ENCODE measurements at places on chromosomes 7 and 10.
A peak's percentile ranks its signal among the peaks of the same experiment; 100 is the strongest.

DNA sequence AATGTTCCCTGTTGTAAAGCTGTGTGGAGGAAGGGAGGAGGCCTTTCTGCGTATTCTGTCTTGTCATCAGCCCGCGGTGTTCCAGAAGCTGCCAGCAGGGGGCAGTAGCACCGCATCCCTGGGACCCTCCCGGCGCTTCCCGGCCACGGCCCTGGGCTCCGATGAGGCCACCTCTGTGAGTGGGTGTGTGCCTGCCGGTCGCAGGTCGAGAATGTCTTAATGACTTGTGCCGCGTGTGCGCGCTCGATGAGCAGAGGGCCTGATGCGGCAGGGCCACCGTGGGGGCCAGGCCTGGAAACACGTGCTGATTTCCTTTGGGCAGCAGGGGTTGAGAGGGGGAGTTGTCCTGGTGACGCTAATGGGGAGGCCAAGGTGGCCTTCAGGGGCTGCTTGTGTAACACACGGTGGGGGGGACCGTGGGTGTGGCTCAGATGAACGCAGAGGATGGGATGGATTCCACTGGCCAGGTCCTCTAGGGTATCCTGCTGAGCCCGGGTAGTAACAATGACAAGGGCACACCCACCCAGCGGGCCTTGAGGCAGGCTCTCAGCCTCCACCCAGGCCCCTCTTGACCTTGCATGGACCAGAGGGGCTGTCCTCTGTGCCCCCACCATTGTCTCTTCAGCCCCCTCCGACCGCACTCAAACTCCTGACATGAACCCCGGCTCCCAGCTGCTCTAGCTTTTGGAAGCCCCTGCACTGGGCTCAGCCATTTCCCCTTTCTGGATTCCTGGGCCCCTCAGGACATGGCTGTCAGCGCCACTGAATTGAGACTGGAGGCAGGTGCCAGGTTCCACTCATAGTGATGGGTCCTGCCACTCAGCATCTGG, 135.9 kb upstream of the PODXL start:
- DNase-seq, result peak; percentile 52

- no peak for DNase-seq
These were observed 142.2 kb upstream of the SEMA3A start for GRCh38 chr7:84336766-84337165.

DNA sequence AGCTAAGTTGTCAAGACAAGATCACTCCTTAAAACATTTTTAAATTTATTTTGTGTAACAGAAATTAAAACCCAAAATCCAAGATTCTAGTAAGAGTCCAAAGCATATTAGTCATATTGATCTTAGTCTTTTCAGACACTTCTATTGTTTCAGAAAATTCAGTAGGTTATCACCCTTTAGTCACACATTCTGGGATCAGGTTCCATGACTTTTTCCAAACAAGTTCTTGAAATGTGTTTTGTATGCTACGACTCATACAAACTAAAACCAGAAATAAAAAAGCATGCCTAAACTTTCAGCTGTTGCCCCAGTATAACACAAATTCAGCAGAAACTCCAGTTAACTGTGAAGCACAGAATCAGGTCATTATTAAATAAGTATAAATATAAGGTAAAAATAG, 10.7 kb downstream of the SEMA3D start:
- peak; percentile 4 for DNase-seq

DNA sequence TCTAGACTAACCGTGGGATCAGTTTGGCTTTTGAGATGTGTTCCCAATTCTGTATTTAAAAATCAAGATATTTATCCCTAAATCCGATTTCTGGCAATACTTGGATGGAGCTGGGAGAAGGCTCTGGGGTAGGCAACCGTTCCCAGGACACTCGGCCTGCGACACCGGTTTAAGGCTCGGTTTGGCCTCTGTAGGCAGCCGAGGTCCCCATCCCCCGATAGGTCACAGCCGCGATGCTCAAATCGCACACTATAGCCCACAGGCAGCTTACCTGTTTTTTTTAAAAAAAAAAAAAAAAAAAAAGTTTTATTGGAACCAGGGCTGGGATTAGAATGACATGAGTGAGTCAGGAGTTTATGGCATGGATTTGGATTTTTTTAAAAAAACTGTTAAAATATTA, 729 bp upstream of the TAF3 start:
- no peak for DNase-seq

- peak; percentile 99 for DNase-seq
These were observed 65.5 kb downstream of the CUX1 start for GRCh38 chr7:101882595-101883564.

DNA sequence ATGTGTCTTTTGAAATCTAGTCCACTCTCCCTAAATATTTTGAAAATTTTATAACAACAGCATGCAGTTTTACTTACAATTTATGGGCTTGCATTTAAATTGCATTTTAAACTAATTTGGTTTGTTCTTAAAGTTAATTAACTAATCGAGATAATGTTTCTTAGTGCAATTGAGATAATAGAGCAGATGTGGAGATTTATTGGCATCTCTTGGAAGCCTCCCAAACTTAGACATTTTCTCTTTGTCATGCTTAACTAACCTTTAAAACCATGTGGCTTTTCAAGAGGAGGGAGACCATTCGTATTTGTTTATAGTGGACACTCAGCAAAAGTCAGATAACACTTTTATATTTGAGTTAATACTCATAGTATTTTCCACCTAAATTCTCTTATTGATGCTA, 887.0 kb upstream of the CELF2 start:
- DNase-seq, result no peak

- peak; percentile 58 for DNase-seq
These were observed 24.5 kb upstream of the KLF14 start for GRCh38 chr7:130758429-130759056.

GRCh38 chr7:13057462-13058200, 370.2 kb downstream of the ARL4A start:
- DNase-seq, result no peak

DNA sequence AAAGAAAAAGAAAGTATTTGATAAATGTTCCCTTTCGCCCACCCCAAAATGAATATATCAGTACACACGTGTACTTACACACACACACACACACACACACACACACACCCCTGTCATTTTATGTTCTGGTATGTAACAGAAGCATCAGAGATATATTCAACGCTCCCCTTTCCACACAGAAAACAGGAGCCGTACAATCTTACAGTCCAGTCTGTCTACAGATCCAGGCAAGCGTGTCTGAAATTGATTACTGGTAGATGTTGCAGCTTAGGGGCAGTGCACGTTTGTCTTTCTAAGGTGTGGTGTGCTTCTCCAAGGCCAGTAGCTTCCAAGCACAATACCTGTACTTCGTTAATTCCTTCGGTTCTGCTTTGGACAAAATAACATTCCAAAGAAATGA, 143.7 kb upstream of the RNF32 start:
- peak; percentile 49 for DNase-seq

DNA sequence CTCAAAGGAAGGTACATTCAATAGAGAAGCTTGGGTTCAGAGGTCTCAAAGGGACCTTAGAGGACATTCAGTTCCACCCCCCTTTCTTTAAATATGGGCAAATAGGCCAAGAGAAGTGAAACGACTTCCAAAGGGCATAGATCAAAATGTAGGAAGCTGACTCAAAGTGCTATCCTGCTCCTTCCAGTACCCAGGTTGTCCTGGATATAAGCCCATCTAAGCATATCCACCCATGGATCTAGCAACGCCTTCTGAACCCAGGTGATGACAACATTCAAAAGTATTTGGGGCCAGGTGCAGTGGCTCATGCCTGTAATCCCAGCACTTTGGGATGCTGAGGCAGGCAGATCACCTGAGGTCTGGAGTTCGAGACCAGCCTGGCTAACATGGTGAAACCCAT, 5.3 kb downstream of the ATXN7L1 start:
- peak; percentile 67 for DNase-seq

DNA sequence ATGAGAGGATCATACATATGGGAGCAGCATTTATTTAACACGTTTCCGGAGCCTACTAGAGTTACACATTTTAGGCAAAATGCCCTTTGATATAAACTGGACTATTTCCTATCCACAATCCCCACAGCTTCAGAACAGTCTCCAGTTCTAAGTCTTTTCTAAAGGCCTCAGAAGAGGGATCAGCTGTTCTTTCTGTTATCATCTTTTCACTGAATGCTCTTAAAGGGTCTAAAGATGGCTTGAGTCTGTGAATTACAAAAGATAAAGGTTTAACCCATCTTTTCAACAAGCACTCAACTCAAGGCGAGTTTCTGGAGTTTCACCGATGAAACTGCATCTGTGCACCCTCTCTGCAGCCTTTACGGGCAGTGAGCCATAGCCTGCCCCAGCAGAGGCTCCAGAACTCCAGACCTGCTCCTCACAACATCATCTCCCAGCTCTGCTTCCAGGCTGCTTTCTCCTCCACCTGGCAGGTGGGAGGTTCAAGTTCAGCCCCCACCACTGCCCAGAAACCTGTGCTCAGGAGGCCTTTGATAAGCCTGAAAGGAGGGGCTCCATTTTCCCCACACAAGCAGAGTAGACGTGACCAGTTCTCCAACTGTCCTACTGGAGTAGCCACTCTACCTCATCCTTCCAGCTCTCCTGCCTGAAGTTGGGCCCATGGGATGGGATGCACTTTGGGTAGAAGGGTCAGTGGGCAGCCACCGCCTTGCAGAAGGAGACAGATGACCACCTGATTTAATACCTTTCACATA, 53.4 kb downstream of the HSPA12A start:
- DNase-seq, result no peak

GRCh38 chr10:73814896-73815718, 3.7 kb upstream of the NDST2 start:
- DNase-seq, result peak; percentile 21

DNA sequence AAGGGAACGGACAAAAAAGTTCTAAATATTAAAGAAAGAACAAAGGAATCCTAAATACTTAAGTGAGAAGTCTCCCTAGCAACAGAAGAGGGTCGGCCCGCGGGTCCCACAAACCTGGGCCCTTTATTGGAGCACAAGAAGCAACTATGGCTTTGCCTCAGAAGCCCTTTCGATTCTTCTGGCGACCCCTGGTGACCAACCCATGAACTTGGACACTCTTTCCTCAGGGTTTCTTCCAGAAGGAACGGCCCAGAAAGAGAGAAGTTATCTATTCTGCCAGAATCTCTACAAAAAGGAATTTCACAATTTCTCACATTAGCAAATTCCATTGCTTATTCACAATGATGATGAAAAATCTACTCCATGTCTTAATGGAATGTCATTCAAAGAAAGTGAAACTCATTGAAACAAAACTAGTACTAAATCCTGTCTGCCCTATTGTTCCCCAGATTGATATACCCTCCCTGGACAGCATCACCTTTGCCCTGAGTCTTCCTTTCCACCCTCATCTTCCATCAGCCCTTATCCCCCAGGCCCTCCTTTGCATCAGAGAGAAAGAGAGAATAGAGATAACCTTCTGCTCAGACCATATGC, 43.7 kb downstream of the CPVL start:
- peak; percentile 53 for DNase-seq

DNA sequence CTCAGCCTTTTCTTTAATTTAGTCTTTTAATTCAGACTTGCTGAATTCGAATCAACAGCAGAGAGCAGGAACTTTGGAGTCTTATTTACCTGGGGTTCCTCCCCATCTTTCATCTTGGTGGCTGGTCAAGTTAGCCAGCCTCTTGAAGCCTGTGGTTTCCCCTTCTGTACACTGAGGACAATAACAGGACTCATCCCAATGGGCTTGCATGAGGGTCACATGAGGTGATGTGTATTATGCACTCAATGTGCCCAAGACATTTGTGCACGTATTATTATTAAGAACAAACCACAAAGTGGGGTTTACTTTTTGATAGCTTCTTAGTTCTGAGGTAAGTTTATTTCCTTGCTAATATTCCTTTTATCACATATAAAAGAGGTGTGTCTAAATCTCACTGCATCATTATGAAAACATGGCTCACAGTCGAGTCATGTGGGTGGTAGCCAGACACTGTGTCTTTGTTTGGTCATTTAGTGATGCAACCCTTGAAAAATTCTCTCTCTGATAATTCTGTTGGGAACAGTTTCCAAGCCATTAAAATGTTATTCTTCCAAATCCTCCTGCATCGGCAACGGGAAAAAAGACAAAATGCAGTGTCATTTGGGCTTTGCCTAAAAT, 86.5 kb upstream of the GRB10 start:
- peak; percentile 89 for DNase-seq

DNA sequence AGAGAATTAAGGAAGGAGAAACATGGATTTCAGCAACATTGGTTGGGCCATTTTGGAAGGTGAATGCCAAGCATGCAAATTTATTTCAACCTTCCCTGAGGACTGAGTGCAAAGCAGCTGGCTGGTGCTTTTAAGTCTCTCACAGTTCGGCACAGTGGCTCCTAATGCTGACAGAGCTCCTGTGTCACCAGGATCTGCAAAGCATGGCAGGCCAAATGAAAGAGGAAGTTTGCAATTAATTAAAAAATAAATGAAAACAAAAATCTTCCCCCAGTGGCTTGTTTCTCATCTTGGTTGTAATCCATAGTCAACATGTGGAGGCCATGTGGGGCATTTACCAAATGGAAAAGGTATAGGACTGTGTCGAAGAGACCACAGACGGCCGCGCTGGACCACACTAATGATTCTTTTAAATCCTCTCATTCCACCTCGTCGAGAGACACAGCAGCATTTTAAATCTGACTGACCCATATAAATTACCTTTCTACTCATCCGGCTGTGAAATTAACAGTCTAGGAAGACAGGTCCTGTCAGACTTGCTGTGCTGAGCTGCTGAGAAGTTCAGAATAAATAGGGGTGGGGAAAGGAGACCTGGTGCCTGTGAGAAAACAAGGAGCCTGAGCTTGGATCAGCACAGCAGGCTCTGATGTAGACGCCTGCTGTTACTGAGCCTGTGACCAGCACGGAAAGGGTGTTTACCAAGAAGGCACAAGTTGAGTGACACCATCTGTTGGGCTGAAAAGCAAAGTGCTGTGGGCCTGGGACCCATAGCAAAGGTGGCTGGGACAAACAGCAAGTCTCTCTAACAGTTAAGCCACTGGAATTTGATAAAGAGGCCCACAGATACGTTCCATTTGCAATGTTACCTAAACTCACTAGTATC, 136.0 kb upstream of the COL1A2 start:
- DNase-seq, result no peak

DNA sequence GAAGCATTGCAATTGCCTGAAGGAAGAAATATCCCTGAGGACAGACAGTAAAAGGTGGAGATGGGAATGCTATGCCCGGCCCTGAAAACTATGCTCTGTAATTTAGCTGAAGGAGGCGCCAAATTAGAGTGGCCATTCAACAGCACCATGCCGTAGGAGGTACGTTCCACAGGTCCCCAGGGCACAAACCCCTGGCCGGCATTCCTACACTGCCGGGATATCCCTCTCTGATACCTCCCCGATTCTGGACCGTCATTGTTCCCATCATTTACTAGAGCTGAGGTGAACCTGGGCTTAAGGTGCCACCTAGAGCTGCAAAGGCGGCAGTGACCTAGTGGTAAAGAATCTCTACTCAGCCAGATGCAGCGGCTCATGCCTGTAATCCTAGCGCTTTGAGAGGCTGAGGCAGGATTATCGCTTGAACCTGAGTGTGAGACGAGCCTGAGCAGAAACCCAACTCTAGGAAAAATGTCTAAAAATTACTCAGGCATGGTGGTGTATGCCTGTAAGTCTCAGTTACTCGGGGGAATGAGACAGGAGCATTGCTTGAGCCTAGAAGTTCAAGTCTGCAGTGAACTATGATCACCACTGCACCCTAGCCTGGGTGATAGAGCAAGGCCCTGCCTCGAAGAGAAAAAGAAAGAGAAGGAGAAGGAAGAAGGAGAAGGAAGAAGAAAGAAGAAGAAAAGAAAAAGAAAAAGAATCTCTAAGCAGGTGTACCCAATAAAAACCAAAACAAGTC, 53.0 kb upstream of the TNKS2 start:
- DNase-seq, result peak; percentile 72

- DNase-seq, result no peak
These were observed 764.6 kb downstream of the PHTF2 start for GRCh38 chr7:78563191-78563590.

GRCh38 chr10:107232013-107232412, 67.5 kb upstream of the SORCS1 start:
- DNase-seq, result no peak

All from kidney tubule cell (primary cell).